ENCODE measurements at places on chromosomes 16 and 17.

DNA sequence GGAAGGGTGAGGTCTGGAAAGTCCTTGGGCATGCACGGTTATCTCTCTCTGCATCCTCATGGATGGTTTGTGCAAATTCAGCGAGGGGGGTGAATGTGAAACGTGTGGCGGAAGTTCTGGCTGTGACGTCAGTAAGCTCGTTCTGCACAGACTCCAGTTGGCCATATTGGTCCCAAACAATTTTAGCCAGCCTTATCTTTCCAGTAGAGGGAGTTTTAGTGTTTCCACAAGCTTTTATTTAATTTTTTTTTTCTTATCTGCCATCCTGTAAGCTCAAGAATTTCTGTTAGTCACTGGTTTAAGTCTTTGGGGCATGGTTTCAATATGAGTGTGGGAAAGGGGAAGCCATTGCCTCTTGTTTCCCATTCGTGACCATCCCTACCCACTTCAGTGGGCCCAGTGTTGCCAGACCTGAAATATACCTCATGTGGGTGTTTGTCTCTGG, 39.0 kb downstream of the HLF start:
- DNase-seq: no peak

DNA sequence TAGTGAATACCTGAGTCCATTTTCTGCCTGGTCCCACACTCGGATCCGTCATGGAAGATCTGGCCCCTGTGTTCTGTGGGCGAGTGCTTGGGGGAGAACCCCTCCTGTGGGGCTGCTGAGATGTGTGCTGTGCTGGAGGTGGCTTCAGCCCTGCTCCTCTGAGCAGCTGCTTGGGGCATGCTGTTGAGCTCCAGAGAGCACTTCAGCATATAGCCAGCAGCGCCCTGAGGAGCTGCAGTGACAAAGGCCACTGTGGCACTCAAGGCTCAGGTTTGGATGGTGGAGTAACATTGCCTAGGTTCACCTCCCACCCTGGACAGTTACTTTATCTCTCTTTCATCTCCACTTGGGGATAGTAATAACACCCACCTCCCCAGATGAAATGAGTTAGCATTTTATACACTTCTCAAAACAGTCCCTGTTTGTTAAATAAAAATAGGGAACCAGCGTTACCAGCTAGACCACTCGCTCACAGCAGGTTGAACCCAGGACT, 75.3 kb downstream of the KSR1 start:
- no peak for DNase-seq

- no peak for DNase-seq
Observed at GRCh38 chr17:55140809-55141208, 124.0 kb upstream of the HLF start.

- DNase-seq: no peak
Observed at GRCh38 chr17:17416007-17416399, 60.8 kb upstream of the MED9 start.

GRCh38 chr17:67515490-67516083, 138.5 kb downstream of the PITPNC1 start:
- DNase-seq: no peak

DNA sequence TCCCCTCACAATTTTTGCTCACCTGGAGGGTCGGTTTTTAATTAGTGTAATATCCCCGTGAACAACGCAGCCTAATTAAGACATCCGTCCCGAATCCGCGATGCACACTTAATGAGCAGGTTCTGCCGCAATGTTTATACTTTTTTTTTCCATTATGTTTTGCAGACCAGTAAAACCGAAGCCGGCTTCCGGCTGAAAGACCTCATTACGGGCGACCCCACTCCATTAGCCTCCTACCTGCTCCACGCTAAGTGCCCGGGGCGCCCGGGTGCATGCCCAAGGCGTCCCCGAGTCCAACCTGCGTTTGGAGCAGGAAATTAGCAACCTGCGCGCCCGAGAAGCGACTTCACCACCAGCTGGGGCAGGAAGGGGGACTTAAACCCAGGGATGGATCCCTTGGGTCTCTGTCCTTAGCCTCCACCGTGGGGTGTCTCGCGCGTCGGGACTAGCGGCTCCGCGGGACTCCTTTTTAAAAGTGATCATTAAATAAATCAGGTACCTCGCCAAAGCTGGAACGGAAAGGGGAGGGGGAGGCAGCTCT, 1.7 kb downstream of the RBFOX3 start:
- DNase-seq: no peak
